ENCODE measurements at places on chromosomes 4 and X.

- no peak for DNase-seq
Measured at GRCh38 chr4:10020871-10021652, at the start of gene SLC2A9. Gene SLC2A9, minus strand, starts transcription at chr4:10021497. Its CDS starts 68 bp downstream, at chr4:10021429.

GRCh38 chr4:188619456-188620149 lies 480.4 kb downstream of the TRIML1 start:
- DNase-seq, result no peak

DNA sequence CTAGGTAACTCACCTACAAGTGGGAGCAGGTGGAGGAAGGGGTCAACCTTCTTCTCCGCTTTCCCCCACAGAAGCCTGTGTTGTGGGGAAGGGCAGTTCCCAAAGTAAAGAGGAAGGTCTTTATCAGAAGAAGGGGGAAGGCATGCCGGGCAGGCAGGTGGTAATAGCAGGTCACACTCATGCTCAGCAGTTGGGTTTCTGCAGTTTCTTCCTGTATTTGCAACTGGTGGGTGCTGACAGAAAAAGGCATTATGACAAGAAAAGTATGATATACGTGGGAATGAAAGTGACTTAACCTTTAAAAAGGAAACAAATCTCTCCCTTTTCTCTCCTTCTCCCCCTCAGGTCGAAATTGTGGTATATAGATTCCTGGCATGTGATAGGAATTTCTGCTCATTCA lies 3.7 kb downstream of the MTMR1 start:
- no peak for DNase-seq

GRCh38 chr4:89284828-89285227 lies 22.8 kb downstream of the GPRIN3 start:
- no peak for DNase-seq

DNA sequence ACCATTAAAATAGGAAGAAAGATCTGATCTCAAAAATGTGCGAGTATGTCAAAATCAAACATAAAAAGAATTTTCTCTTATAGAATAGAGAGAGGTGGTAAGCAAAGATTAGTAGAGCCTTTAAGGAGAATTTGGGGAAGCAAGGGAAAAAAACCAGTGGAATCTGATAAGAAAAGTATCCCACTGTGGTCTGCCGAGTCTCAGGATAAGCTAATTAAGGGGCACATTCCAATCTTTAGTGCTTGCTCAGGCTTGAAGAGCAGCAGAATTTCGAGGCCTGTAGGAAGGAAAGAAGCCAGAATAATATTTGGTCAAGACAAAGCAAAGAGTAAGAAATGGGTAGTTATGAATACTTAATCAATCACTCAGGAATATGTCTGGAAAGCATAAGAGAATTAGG lies 13.0 kb downstream of the STATH start:
- DNase-seq, result no peak

DNA sequence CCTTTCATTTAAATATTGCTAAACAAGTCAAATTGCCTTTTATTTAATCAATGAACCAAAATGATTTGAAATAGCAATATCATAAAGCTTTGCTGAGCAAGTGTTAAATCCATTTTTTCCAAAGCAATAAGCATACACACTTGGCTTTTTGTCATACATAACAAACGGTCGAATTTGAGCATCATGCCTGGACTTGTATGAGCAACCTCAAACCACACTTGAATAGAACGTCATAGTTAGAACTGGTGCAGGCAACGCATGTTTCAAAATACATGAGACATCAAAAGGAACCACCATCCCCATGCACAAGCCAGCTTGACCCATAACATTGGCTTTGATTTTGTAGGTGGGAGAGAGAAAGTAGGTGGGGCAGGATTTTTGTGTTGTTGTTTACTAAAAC lies 812.3 kb upstream of the FRG1 start:
- DNase-seq, result no peak

- DNase-seq, result no peak
Measured at GRCh38 chrX:133580625-133581024, 165.3 kb upstream of the GPC4 start.

DNA sequence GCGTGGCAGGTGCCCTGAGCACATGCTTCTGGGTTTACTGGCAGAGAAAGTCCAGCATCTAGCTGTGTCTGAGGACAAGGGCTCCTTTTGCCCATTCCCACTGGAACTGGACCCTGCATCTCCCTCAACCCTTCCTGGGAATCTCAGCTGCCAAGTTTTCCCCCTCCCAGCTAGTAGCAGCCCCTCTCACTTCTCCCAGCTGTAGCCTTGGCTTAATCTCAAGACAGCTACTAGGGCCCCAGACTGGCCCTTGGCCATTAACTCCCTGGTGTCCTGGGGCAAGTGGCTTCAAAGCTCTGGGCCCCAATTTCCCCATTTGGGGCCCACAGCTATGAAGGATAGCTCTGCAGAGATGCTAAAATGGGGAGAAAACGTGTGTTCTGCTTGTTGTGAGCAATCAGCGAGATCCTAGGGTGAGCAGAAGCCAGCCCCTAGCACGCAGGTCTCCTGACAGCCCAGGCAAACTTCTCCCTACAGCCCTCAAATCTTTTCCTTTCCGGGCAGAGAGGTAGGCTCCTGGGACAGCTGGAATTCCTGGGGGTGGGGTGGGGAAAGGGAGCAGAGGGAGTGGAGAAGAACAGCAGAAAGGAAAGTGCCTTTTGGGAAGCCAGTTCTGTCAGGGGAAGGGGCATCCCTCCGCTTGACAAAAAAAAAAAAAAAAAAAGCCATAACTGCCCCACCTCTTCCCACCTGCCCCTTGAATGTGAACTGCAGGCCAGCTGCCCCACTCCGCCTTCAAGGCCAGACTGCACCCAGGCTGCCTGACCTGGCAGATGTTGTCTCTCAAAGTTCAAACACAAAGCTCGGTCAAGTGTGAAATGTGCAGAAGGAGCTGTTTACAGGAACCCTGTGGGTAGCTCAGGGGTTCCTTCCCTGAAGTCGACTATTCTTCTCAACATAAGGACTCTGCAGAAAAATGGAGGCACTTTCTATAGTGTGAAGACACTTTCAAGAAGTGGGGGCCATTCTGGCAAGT lies 16.6 kb downstream of the FGD1 start:
- no peak for DNase-seq

DNA sequence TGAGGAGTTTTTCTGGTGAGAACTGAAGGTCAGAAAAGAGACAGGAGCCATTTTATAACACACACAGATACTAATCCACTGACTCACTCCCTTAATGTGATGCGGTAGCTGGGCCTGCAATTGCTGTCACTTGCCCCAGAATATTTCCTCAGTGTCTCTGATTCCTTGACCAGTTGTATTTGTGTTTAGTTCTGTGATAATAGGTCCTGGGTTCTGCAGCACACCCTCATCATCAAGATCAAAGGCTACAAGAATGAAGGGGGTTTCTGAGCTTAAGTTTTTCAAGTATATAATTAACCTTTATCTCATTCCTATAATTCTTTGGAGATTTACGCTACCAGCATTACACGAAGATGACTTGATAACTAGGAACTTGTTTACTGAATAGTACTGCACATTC lies 576.5 kb upstream of the CPXCR1 start:
- no peak for DNase-seq

- DNase-seq, result no peak
Measured at GRCh38 chrX:20523626-20524312, 257.1 kb upstream of the RPS6KA3 start.

DNA sequence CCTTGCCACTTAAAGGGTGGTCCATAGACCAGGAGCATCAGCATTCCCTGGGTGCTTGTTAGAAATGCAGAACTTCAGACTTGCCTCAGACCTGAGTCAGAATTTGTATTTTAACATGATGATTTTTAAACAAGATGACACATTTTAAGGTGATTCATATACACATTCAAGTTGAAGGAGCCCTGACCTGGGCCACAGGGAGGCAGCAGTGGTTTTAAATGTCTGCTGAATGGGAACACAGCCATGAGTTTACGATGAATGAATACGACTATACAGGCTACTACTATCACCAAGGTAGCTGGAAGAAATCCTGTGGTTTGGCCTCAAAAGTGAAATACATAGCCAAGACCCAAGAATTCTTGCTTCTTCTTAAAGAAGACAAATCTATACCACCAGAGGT lies 2.9 kb downstream of the HDAC8 start:
- DNase-seq, result no peak

DNA sequence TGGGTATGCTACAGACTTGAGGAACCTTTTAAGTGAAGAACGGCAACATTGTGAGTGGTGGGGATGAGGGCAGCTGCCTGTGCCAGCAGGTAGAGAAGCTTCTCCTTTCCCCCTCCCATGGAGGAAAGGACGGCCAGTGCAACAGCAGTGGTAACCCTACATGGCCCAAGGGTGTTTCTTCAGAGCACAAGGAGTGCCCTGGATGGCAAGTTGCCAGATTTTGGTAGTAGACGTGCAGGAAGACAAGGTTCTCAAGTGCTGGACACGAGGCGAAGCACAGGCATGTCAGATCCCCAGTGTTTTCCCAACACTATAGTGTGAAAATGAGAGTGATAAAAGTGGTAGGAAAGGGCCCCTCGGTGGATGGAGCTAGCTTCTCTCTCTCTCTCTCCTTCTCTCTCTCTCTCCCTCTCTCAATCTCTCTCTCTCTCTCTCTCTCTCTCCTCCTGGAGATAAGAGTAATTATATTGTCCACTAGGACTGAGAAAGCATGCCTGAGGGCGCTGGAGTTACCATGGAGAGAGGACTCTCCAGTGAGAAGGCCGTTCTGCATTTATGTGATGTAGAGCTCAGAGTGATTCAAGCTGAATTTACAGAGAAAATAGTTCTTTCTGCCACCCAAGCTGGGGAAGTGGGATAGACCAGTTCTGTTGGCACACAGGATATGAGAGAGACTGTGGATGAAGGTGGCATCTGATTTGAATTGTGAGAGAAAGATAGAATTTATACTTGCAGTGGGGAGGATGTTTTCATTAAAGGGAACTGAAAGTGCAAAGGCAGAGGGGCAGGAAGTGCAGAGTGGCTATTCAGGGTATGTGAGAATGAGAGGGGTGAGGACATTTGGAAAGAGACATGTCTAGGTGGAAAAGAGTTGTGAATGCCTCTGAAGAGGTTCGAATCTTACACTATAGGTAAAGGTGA lies 25.7 kb upstream of the TRPC3 start:
- no peak for DNase-seq

DNA sequence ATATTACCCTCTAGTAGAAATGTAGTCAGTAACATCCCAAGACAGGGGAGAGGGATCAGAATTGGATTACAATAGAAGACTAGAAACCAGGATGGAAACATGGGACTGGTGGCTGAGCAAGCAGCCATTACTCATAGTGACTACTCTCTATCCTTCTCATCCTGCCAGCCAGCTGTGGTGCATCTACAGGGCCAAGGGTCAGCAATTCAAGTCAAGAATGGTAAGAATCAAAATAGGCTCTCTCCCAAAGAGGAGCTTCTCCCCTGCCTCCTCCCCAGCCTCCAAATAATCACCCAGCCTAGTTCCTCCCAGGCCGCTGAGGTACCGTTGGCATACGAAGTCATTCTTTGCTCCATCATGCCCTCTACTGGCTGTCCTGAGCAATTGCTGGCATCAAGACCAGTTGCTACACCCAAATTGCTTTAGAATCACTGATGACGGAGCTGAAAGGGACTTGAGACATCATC lies 19.4 kb downstream of the AWAT2 start:
- peak; percentile 4 for DNase-seq

DNA sequence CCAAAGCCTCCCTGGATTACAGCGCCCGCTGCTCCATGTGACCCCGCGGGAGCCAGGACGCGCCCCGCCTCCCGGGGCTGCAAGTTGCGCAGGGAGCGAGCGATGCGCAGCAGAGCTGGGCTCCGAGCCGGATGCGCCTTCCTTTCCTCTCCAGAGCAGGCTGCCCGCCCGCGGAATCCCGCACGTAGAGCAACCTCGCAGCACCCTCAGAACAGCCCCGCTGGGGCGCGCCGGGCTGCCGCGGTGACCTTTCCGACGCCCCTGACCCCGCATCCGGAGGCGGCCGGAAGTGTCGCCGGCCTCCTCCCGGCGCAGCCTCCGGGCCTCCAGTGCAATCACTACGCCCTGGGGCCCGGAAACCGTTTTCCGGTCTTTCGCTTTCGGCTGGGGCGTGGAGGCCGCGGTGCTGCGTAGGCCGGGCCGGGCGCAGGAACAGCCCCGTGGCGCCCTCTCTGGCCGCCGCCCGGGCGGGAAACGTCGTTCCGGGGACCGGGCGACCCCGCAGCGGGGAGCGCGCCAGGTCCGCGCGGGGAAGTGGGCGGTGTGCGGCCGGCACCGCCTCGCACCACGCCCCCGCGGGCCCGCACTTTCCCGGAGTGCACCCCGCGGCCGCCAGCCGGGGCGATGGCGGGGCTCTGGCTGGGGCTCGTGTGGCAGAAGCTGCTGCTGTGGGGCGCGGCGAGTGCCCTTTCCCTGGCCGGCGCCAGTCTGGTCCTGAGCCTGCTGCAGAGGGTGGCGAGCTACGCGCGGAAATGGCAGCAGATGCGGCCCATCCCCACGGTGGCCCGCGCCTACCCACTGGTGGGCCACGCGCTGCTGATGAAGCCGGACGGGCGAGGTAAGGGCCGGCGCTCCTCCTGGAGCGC lies at the start of gene CYP4V2:
Gene CYP4V2 (plus strand): TSS at position 368 of the 866 bp plus-strand sequence. CDS start 257 bp downstream, at position 625.
- peak; percentile 60 for DNase-seq

GRCh38 chr4:89737888-89738287 lies 99.1 kb downstream of the SNCA start:
- no peak for DNase-seq

DNA sequence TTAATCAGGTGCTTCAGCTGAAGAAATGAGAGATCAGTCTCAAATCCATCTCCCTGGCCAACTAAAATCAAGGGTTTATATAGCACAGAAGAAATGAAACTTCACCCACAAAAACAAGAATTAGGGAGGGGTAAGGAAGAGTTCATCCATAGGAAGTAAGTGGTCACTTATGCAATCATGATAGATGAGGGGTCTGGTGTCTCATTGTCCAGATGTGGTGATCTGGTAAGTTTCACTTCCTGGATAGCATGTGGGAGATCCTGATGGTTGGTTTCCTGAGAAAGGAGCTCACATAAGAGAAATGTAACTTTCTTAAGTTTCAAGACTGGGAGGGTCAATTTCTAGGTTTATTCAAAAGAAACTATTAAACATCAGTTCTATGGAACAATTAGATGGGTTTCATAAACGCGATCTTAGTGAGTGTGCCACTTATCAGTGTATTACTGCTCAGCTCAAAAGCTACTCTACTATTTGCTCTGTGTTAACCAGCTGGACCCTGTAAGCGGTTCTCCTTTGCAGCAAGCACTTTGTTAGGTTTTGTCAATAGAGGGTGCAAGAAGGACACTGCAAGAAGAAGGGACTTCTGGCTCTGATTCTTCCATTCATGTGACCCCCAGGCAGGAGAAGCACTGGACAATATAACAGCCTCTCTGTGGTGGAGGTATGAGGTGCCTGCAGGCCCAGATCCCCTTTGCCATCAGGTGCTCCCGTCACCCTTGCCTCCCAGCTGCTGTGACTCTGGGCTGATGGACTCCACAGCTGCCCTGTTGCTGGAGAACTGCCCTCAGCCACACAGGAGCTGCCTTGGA lies 35.4 kb upstream of the HPSE start:
- DNase-seq, result no peak

DNA sequence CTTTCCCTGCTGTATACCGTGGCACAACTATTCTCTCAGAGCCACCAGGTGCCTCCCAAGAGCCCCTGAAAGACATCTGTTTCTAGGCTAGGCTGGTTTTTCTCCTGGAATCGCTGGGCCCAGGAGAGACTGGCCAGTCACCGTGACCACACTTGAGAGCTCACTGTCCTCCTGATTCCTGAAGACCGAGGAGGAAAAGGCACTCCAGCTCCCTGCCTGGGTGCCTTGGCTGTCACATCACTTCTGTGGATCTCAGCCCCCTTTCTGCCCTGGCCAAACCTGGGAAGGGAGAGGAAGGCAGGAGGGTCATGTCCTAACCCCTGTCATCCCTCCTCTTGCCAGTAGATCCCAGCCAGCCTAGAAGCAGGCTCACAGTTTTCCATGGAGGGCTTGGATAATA lies 54.7 kb upstream of the LAS1L start:
- no peak for DNase-seq

Data from stimulated activated CD8-positive, alpha-beta memory T cell treated with anti-CD3 and anti-CD28 coated beads, Interleukin-15, amount 100 ng/mL, for 1 hour (primary cell).